ENCODE measurements at places on chromosomes 3 and 15.

- no peak for DNase-seq
Measured at GRCh38 chr3:125023833-125024555, 31.8 kb downstream of the HEG1 start.

DNA sequence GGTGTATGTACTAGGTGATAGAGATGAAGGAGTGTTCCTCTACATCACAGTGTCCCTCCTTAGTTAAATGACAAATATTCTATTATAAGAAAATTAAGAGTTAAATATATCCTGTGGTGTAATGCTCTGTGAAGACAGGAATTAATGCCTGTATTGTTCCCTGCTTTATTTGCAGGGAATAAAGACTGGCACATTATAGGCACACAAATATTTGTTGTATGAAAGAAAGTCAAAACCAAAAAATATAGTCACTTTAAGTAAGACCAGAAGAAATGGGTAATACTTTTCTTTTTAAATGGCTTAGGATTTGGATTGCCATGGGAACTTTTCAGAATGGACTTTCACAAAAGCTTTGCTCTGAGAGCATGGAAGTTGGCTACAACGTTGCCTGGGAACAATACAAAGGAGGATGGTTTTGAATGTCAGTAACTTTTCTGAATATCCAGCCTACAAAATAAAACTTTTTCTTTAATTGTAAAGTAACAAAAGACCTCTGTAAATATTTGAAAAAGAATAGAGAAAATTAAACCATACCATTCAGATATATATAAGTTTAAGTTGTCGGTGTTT is 158.0 kb upstream of the P2RY1 start:
- DNase-seq, result no peak

GRCh38 chr15:83713242-83713641 is 59.3 kb downstream of the ADAMTSL3 start:
- DNase-seq, result no peak

DNA sequence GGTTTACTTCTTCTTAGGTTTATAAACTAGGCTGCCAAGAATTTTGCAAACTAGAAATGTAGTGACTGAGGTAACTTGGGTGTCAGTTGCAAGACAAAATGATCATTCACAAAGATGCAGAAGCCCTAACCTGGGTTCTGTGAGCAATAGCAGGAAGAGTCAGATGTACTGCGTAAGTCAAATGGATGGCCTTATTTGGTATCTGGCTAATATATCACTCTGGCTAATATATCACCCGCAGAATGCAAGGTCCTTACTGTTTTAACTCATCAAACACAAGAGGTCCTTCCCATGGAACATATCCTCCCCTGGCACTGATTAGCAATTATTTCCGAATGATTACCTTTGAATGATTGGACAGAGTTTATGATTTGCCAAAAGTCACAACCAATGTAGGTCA is 37.4 kb downstream of the RBMS3 start:
- no peak for DNase-seq

- no peak for DNase-seq
Measured at GRCh38 chr3:28544236-28544635, 195.6 kb upstream of the AZI2 start.

DNA sequence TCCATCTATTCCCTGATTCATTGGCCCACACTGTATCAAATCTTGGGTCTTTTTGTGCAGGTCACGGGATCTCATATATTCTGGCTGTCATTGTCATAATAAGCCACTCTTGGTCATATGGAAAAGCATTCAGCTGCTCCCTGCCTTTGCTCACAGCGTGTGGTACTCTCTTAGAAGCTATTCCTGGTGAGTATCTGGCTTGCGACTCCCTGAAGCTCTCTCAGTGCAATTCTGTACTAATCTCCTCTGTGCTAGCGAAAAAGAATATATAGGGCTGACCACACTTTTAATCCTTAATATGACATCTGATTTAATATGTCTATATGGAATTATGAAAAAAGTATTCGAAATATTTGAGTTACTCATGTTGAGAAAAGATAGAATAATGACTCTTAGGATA is 440.8 kb upstream of the GBE1 start:
- DNase-seq, result no peak
